ENCODE measurements at places on chromosomes 11 and 22.

- DNase-seq, result no peak
Observed at GRCh38 chr11:103867481-103867880, 169.0 kb upstream of the DDI1 start.

DNA sequence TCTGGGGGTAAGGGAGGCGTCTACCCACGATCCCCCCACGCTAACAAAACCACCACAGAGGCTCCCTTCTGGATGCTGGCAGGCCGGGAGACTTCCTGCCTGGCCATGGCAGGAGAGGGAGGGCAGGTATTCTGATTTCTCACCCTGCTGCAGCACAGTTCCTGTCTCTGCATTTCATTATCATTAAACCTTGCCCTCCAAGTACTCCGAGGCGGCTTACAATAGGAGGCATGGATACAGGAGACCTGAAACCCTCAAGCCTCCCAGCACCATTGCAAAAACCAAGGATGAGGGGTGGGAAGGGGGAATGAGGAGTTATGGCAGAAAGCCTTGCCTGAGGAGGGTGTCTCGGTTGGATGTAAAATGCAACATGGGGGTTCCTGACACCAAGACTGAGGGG is 44.1 kb upstream of the MN1 start:
- peak; percentile 42 for DNase-seq

- DNase-seq, result peak; percentile 39
Observed at GRCh38 chr11:92324890-92325289, 100.3 kb downstream of the FAT3 start.

DNA sequence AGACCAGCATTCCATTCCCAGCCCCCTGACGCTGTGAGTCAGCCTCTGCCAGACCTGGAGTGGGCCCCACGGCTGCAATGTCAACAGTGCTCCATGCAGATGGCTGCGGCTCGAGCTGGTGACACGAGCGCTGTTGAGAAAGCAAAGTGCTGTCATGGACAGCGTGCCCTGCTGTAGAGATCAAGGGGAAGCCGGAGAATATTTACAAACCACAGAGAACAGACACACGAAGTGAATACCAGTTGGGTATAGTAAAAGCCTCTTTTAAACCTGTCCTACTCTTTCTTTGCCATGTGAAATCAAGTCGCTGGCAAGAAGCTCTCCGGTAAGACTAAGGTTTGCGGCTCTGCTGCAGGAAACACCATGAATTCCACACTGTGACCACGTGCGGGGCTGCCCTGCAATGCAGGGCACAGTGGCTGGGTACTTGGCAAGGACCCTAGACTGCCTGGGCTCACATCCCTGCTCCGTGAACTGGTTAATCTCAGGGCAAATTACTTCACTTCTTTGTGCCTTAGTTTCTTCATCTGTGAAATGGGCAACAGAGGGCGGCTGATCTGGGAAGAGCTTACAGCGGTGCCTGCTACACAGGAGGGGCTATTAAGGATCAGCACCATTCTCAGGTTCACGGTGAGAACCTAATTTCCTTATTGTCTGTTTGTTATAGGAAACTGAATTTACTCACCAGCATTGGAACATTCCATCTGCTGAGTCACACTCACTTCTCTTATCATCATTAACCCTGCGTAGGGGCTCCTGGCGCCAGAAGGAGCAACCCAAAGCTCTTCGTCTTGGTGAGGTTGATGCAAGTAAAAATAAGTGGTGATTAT is 27.8 kb upstream of the ELFN2 start:
- DNase-seq, result no peak

DNA sequence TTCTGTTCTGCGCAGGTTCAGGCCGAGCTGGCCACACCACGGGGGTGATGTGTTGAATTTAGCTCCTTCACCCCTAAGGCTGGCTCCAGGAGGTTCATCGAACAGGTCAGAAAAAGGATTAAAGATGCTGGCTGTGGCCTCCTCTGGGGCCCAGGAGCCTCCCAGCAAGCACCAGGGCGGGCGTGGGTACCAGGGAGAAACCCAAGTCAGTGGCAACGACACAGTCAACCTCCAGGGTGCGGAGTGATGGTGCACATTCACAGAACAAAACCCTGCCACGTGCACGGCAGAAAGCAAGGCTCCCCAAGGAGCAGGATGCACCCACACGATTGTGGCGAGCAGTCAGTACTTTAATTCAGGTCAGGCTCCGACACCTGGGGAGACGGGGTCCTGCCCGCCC is 10.8 kb downstream of the C11orf24 start:
- DNase-seq, result no peak

DNA sequence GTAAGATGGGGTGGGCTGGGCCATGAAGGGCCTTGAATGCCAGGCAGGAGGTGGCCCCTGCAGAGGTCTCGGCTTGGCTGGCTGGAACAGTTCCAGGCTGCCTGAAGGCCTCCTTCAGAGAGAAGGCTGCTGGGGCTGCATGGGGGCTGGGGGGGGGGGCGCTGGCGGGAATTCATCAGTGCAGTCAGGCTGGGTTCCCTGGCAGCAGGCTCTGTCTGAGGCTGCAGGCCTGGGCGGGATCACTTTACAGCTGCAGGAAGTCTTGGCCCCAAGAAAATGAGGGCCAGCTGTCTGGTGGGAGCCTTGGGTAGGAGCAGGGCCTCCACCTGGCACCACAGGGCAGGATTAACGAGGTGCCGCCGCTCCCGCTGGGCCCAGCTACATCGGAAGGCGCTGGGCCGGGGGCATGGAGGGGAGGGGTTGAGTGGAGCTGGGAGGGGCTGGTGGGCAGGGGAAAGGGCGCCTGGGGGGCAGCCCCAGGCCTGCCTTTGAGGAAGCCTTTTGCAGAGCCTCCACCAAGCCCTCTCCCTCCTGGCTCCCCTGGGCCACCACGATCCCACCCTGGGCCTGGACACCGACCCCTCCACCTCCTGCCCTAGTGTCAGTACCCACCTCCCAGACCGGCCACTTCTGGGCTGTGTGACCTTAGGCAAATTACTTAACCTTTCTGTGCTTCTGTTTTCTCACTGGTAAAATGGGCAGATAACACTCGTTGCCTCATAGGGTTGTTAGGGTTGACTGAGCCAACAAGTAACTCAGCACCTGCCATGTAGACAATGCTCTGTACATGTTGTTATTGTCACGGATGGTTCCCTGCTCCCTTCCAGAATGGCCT is 31.0 kb upstream of the HMOX1 start:
- no peak for DNase-seq

DNA sequence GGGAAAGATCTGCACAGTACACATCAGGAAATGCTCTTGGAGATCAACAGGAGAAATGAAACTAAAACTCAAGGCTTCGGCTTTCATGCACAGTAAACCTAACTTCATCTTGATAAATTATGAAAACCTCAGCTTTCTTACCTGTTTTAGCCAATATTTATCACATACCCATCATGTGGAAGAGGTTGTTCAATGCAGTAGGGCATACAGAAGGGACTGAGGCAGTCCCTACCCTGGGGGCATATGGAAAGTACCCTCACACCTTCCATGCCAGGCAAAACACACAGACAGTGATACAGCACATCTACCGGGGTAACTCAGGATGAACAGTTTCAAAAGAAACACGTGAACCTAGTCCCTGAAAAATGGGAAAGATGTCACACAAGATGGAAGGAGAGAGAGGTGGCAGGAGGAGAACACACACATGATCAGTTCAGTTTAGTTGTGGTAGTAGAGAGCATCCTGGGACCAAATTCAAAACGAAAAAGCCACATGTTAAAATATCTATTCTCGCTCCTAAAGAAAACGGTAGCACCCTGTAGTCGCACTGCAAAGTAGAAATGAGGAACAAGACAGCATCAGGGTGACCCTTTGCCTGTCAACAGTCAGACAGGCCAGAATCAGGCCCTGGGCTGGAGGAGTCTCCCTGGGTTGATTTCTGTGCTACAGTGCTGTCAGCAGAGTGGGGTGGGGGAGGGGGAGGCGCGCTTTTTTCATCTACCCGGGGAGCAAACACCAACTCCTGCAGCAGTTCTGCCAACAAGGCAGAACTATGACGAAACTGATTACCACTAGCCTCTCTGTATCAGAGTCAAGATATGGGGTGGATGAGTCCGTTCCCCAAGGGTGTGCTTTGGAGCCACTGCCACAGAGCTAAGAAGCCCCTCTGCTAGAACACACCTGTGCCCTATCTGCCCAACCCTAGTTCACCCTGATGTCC is 1.3 kb downstream of the HIRA start:
- no peak for DNase-seq

DNA sequence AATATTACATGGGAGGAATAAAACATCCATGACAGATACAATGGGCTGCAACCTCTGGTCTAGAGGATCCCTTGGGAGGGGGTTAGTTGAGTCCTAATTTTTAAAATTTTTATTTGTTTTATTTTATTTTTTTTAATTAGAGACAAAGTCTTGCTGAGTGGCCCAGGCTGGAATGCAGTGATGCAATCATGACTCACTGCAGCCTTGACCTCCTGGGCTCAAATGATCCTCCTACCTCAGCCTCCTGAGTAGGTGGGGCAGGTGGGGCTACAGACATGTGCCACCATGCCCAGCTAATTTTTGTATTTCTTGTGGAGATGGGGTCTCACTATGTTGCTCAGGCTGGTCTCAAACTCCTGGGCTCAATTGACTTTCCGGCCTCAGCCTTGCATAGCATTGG is 43.1 kb downstream of the FDX1 start:
- DNase-seq, result no peak

DNA sequence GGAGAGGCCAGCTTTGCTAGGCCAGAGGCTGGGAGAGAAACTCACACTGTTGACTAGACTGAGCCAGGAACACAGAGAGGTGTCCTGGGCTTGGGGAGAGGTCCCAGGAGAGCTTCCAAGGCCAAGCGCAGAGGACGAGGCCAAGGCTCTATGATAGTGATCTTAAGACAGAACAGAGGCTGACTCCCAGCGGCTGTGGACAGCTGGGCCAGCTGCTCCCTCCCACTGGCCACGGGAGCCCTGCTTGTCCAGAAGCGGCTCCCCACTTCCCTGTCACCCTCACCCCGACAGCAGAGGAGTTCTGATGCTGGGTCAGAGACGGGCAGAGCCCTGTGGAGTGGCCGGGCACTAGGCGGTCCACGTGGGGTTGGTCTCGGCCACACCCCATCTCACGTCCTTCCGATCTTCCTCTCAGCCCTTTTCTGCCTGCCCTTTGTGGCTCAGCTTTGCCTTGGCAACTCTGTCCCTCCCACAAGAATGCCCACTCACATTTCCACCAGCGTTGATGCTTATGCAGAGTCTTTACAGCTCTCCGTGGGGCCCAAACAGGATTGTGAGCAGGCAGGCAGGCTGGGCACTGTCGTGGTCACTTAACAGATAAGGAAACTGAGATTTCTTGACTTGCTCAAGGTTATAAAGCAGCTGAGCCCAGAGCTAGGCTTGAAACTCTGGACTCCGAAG is 68.2 kb downstream of the FBXO7 start:
- no peak for DNase-seq

DNA sequence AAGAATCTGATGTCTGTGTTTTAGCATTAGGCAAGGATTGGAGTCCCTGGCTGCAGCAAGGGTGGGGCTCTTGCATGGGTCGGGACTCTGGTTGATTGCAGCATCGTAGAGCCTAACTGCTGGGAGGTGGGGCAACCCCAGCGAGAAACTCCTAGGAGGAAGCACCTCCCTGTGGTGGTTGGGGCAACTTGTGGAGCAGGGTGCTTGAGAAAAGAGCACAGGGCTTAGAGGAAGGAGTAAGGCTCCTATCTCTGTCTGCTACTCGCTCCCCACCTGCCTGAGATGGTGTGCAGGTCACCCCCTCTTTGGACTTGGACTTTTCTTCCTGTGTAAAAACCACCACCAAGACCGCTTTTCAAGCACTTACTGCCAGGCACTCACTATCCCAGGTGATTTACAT is 15.6 kb downstream of the SREBF2 start:
- no peak for DNase-seq

DNA sequence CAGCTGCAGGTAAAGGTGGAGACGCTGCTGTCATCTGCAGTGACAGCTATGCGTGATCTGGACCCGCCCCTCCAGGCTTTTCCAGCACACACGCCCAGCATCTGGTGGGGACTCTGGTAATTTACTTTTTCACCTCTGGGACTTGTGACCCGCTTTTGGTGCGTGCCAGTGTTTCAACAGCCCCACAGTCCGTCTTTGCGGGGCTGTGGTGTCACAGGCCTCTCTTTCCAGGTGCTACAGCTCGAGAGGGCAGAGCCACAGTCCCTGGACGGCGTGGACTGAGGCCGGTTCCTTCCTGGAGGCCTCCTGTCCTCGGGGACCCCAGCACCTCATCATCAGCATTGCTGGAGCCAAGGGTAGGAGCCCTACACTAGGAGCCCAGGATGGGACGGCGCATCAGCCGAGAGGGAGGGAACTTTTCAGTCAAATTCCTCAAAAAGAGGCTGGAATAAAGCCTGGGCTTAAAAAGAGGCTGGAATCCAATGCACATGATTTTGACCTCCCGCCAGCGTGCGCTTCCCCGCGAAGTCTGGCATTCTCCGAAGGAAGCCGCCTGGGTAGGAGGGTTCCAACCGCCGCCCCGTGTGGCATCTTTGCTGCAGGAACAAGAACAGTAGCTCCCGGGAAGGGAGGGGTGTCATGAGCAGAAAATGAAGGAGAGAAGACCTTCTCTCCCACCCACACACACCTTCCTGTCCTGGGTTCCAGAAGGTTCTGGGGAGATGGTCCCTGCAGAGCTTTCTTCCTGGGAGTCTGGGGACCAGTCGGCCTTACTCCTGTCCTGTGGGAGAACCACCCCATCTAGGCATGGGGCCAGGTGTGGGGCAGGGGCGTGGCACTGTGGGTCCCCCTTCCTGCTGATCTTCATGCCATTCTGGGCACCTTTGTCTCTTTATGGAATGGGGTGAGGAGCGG is 25.7 kb upstream of the KRTAP5-7 start:
- DNase-seq, result no peak

GRCh38 chr11:129975543-129975942 is 27.1 kb downstream of the PRDM10 start:
- no peak for DNase-seq

DNA sequence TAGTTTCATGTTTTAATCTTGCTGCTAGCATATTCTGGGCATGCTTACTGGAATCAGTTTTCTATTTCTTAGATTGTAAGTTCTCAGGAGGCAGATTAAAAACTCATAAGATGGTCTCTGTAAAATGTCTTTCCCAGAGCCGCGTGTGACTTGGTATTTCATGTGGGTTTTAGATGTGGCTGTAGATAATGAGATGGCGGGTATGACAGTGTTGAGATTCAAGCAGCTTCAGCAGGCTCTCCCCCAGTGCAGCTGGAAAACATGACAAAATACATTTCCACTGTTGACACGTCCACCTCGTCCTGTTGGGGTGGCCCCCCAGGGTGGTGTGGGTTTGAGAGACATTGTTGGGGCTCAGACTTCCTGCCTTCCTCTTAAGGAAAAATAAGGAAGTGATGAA is 106.8 kb downstream of the KIRREL3 start:
- no peak for DNase-seq

- DNase-seq, result no peak
Observed at GRCh38 chr22:46007003-46007847, 30.3 kb upstream of the WNT7B start.

DNA sequence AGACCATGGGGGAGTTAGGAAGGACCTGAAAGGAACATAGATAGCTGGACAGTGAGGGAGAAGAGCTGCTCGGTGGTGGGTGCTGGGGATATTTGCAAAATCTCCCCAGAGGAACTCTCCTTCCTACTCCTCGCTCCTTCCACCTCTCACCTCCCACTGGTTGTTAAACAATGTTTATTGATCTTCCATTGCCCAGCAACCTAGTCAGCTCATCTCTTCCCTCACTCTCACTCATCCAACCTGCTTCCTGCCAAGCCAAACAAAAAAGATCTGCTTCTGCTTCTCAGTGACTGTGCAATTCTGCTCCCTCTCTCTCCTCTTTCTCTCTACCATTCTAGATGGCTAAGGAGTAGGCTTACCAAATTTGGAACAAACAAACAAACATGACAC is 115.0 kb downstream of the SLC1A2 start:
- no peak for DNase-seq
